ENCODE measurements at places on chromosomes 3 and 15.

DNA sequence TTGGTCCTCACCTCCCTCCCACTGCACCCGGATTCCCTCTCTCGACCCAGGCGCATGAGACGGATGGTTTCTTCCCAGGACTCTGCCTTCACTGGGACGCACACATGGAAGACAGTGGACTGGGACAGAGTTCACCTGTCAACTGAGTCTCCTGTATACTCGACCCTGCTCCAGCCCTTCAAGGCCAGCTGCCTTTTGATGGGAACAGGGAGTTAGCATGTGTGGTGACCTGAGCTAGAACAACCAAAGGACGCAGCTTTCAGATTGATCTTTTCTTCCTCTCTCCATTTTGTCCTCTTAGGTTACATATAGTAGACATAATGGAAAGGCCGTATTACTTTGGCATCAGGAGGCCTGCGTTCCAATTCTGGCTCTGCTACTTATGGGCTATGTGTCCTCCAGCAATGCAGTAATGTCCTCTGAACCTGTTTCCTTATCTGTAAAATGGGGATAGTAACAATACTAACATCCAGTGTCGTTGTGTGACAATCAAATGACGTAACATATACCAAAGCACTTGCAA is 94.1 kb downstream of the PEX5L start:
- DNase-seq, result no peak

- peak; percentile 36 for DNase-seq
These were observed 214.2 kb upstream of the PROK2 start for GRCh38 chr3:71998995-71999673.

- no peak for DNase-seq
These were observed 3.2 kb upstream of the SCG3 start for GRCh38 chr15:51678096-51678495.

- no peak for DNase-seq
These were observed 300.5 kb downstream of the RAP2B start for GRCh38 chr3:153462545-153462944.

GRCh38 chr15:26974120-26974780 is 3.3 kb downstream of the GABRG3 start:
- peak; percentile 17 for DNase-seq
